ENCODE measurements at places on chromosomes 5 and 9. TPM values are rescaled to one million over a fixed set of nuclear protein-coding genes. Genes with fewer than 3 reads are reported as not detected.

- no peaks in the 10 kb centered on the region for H3K36me3 ChIP-seq
- no peak for DNase-seq
- no peaks in the 10 kb centered on the region for H3K27me3 ChIP-seq
- H3K27ac ChIP-seq, result peak overlapping the region; percentile 72
Measured at GRCh38 chr9:129933185-129934040, 98.2 kb downstream of the USP20 start.

DNA sequence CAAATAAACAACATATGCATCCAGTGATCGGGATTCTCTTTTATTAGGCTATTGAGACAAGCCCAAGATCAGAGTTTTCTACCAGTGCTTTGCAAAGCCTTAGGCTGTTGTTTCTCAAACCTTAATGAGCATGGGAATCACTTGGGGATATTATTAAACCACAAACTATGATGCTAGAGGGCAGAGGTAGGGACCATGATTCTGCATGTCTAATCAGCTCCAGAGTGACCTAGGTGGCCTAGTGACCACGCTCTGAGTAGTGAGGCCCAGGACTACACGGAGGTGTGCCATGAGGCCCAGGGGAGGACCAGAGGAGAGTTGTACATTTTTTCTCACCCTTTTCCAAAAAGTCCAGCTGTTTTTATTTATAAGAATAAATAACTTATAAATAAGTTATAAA lies 298.5 kb upstream of the TLE4 start:
- H3K27me3 ChIP-seq, result no peaks in the 10 kb centered on the region
- DNase-seq, result no peak
- H3K27ac ChIP-seq, result no peak overlapping the region

- H3K4me3 ChIP-seq, result no peak overlapping the region
- DNase-seq, result no peak
- H3K27ac ChIP-seq, result no peak overlapping the region
- no peaks in the 10 kb centered on the region for H3K4me1 ChIP-seq
Measured at GRCh38 chr5:180142021-180142765, 66.8 kb downstream of the RASGEF1C start.

- no peaks in the 10 kb centered on the region for H3K36me3 ChIP-seq
- peaks cover 20% of the 10 kb centered on the region for H3K27me3 ChIP-seq
- no peak for DNase-seq
- peaks cover 2% of the 10 kb centered on the region for H3K4me1 ChIP-seq
- H3K27ac ChIP-seq, result no peak overlapping the region
- H3K4me3 ChIP-seq, result no peak overlapping the region
Measured at GRCh38 chr5:951940-952596, 56.5 kb upstream of the NKD2 start.

DNA sequence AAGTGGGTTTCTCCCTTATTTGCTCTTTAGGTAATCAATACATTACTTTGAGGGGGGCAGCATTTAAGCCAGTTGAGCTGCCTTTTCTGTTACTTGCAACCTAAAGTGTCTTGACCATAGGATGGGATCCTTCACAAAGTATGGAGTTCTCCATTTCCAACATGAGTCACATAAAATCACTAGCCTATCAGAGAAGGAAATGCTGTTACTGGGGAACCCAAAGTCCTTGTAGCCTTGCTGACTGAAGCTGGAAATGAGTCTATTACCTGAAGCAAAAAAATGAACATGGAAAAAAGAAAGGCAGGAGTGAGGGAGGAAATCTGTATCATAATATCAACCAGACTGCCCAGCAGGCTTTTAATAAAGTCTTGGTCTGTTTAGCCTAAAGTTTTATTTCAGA lies 42.8 kb upstream of the SLIT3 start:
- no peaks in the 10 kb centered on the region for H3K36me3 ChIP-seq
- H3K27me3 ChIP-seq, result no peaks in the 10 kb centered on the region
- no peak overlapping the region for H3K27ac ChIP-seq
- no peaks in the 10 kb centered on the region for H3K4me1 ChIP-seq
- no peak overlapping the region for H3K4me3 ChIP-seq
- DNase-seq, result no peak

GRCh38 chr5:177222269-177222668 lies 81.2 kb downstream of the RAB24 start:
- H3K36me3 ChIP-seq, result no peaks in the 10 kb centered on the region
- DNase-seq, result no peak
- no peak overlapping the region for H3K4me3 ChIP-seq

- H3K4me1 ChIP-seq, result no peaks in the 10 kb centered on the region
Measured at GRCh38 chr5:124986667-124987066, 240.2 kb upstream of the ZNF608 start.

GRCh38 chr5:135429301-135430134 lies 17.6 kb downstream of the DCANP1 start:
- H3K27ac ChIP-seq, result no peak overlapping the region
- H3K4me3 ChIP-seq, result no peak overlapping the region
- H3K4me1 ChIP-seq, result no peaks in the 10 kb centered on the region

DNA sequence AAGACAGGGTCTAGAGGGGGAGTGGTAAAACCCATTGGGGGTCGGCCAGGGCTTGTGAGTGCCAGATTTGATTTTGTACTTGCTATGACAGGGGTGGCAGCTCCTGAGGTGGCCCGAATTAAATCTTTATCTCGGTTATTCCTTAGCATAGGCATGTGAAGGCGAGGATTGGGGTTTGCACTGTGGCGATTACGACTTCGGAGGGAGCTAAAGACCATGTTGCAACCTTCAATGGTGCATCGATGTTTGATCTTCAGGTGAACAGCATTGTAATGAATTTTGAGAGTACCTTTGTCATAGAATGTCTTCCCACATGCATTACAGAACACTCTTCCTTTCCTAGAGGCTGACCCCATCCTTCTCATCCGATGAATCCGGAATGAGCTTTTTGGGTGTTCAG lies 433.9 kb downstream of the BNC2 start:
- no peak overlapping the region for H3K4me3 ChIP-seq
- H3K4me1 ChIP-seq, result no peaks in the 10 kb centered on the region
- H3K27me3 ChIP-seq, result no peaks in the 10 kb centered on the region
- no peak for DNase-seq
- H3K36me3 ChIP-seq, result no peaks in the 10 kb centered on the region

DNA sequence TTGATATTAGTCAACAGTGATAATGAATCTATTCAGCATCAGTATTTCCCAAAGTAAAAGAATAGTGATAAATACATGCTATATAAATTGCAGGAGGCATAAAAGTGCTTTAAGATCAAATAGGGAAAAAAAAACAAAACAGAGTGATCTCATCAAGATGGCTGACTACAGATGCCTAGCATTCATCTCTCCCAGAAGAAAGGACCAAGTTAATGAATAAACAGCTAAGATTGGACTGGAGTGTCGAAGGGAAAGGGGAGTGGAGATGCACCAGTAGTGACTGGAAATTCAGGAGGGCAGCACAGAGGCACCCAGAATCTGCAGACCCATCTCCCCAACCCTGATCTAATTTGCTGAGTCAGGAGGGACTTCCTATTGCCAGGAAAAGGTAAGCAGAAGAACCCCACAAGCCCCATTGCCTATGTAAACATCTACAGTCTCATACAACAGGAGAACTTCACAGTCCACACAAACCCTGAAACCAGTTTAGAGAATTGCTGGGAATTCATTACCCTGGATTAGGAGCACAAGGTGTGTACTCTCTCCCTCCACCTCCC lies 699.4 kb downstream of the PTPRD start:
- no peaks in the 10 kb centered on the region for H3K36me3 ChIP-seq
- no peaks in the 10 kb centered on the region for H3K27me3 ChIP-seq
- H3K4me3 ChIP-seq, result no peak overlapping the region
- no peak overlapping the region for H3K27ac ChIP-seq

DNA sequence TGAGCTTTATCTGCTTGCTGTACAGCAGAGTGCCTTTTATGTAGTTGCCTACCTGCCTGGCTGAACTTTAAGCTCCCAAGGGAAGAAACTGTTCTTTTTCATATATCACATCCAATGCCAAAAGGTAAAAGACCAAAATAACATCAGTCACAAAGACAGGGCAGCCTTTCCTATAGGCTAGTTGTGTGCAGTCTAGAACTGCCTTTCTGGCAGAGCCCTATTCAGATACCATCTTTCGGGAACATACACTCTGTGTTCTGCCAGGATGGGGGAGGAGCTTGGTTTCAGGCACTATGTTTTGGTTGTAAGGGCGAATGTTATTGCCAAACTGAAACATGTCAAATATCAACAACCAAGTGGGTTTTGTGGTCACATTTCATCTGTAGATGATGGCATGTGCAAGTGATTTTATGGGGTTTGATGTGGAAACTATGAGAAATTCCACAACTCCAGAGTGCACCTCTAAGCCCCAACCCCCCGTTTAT lies 314.5 kb downstream of the ADGRV1 start:
- H3K4me3 ChIP-seq, result no peak overlapping the region
- H3K27ac ChIP-seq, result no peak overlapping the region
- H3K27me3 ChIP-seq, result no peaks in the 10 kb centered on the region
- DNase-seq, result no peak

DNA sequence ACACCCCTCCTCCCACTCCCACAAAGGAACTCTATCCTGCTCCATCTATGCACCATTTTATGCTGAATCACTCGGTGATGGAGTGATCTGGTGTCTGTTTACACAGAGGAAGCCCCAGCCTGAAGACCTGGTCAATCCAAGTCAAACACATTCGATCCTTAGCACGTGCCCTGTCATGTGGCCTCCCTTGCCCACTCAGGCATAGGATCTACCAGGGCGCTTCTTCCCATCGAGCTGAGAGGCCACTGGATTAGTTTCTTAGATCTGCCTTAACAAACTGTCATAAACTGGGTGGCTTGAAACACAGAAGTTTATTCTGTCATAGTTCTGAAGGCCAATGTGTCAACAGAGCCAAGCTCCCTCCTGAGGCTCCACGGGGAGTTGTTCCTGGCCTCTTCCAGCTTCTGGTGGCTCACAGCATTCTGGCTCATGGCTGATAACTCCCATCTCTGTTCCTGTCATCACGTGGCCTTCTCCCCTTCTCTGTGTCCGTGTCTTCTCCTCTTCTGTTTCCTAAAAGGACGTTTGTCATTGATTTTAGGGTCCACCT lies 34.2 kb downstream of the FOXI1 start:
- H3K27ac ChIP-seq, result no peak overlapping the region
- DNase-seq, result no peak
- no peaks in the 10 kb centered on the region for H3K27me3 ChIP-seq
- H3K4me3 ChIP-seq, result no peak overlapping the region

- H3K27ac ChIP-seq, result no peak overlapping the region
- no peaks in the 10 kb centered on the region for H3K27me3 ChIP-seq
- H3K4me1 ChIP-seq, result no peaks in the 10 kb centered on the region
- no peaks in the 10 kb centered on the region for H3K36me3 ChIP-seq
- DNase-seq, result no peak
- H3K4me3 ChIP-seq, result no peak overlapping the region
Measured at GRCh38 chr5:34057118-34057517, 14.1 kb upstream of the C1QTNF3 start.

DNA sequence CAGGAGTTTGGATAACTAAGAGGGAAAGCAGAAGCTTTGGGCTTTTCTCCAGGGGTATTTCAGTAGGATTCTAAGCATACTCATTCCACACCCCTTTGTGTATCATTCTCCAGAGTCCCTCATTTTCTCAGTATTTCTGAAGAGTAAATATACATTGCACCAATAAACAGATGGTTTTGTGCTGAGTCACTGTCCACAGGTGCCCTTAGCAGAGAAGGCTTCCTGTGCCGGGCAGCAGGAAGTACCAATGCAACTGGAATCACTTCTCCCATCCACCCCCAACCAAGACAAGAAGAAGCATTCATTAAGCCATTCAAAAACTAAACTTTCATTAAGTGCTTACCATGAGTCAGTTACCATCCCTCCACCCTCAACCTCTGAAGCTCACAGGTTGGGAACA lies 3.6 kb upstream of the CCNJL start:
- peak; percentile 62 for DNase-seq
- no peaks in the 10 kb centered on the region for H3K36me3 ChIP-seq
- no peak overlapping the region for H3K4me3 ChIP-seq
- H3K27me3 ChIP-seq, result peaks cover 34% of the 10 kb centered on the region
- peaks cover 9% of the 10 kb centered on the region for H3K4me1 ChIP-seq

DNA sequence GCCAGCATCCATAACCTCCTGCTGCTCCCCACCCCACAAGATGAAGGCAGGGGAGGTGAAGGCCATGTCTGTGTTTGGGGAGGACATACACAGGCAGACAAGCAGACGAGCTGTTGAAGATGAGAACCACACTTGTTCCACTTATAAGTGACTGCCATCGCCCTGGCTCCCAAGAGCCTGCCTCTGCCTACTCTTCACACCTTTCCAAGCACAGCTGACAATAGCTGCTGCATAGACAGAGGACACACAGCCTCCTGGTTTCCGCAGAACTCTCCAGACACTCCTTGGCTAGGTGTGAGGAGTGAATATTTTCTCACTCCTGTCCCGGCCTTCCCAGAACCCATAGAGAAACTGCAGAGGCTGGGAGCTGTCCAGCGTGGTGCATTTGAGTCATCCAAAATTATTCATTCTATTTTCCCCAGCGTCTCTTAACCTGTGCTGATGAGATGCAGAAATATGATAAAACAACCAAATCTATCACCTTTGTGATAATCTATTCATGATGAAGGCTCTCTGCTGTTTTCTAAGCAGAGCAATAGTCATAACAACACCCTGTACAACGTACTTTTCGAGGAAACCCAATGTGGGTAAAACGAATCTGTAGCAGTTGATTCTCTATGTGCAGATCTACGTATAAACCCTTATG lies 24.7 kb downstream of the KLF9 start:
- no peaks in the 10 kb centered on the region for H3K27me3 ChIP-seq
- peaks cover 30% of the 10 kb centered on the region for H3K4me1 ChIP-seq
- peaks cover 22% of the 10 kb centered on the region for H3K36me3 ChIP-seq
- DNase-seq, result no peak
- no peak overlapping the region for H3K4me3 ChIP-seq

DNA sequence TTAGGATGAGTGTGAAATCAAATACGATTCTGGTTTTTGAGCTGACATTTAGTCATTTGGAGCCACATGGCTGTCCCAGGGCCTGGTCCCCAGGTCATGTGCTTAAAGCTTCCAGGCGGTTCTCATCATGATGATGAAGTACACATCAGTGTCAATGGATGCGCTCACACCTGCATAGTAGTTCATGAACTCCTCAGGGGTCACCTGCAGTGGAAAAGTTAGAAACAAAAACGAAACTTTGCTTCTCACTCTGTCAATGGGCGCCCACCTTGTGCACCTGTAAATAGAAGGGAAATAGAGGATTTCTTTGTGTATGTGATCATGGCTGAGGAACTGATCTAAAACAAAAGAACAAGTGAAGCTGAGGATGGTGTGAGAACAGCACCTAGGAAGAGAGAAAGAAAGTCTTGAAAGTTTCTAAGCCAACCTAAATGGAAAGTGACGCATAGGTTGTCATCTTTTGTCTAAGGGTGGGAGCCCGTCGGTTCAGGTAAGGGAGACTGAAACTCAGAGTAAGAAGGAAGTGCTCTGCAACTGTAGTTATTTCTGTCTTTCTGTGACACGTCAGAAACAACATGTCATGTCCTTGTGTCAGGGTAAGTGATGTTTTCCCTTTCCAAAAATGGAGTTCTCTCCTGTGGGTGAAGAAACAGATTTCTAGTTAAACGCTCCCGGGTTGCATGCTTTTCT lies 33.8 kb downstream of the CAPSL start:
- H3K27ac ChIP-seq, result no peak overlapping the region
- DNase-seq, result no peak
- no peaks in the 10 kb centered on the region for H3K4me1 ChIP-seq
- H3K27me3 ChIP-seq, result no peaks in the 10 kb centered on the region
- no peaks in the 10 kb centered on the region for H3K36me3 ChIP-seq

Gene NDOR1
- 19.4 TPM for total RNA-seq

Gene COL5A1
- 8.7 TPM for total RNA-seq

Gene IL17B
- not detected for total RNA-seq

Gene GABRG2
- total RNA-seq, result not detected

Gene FAM169A
- 0.20 TPM for total RNA-seq

Gene FAM78A
- 3.4 TPM for total RNA-seq

Gene TUSC1
- total RNA-seq, result 24.7 TPM

Gene CDHR2
- total RNA-seq, result 120 TPM

Gene SH3GL2
- total RNA-seq, result not detected

Gene TMEM174
- total RNA-seq, result 0.64 TPM

Gene GHR
- 0.40 TPM for total RNA-seq
